ENCODE measurements at places on chromosomes 16 and 17.

DNA sequence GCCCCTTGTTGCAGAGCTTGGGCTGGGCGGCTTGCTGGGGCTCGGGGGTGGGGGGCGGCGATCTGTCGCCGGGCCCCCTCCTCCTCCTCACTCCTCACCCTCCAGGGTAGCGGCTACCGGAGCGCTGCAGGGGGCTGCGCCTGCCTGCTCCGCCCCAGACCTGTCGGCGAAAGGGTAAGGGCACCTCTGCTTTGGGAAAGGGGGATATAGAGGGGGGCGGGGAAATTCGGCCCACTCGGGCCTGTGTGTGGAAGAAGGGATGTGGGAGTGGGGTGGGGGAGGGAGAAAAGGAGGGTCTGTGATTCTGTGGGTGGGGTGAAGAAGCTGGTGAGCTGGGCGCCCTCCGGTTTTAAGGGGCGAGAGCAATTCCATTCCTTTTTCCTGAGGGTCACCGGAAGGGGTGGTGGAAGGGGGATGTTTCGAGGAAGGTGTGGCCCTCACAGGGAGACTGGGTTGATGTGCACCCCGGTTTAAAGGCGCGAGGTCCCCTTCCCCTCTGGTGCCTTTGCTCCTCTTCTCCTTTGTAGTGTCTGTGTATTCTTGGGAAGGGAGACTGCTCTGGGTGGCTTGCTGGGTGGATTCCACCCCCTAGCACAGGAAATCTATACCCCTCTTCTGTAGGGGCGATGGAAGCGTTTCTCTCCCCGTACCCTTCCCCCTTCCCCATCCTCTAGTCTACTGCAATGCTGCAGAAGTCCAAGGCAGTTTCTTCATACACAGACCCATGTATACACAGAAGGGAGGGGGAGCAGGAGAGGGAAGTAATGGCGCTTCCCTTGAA is 878 bp downstream of the TAOK1 start:
- DNase-seq = peak; percentile 71

- no peak for DNase-seq
Observed at GRCh38 chr17:65564793-65565192, 3.3 kb upstream of the AXIN2 start.

- no peak for DNase-seq
Observed at GRCh38 chr17:71883258-71883657, 237.6 kb upstream of the SOX9 start.

DNA sequence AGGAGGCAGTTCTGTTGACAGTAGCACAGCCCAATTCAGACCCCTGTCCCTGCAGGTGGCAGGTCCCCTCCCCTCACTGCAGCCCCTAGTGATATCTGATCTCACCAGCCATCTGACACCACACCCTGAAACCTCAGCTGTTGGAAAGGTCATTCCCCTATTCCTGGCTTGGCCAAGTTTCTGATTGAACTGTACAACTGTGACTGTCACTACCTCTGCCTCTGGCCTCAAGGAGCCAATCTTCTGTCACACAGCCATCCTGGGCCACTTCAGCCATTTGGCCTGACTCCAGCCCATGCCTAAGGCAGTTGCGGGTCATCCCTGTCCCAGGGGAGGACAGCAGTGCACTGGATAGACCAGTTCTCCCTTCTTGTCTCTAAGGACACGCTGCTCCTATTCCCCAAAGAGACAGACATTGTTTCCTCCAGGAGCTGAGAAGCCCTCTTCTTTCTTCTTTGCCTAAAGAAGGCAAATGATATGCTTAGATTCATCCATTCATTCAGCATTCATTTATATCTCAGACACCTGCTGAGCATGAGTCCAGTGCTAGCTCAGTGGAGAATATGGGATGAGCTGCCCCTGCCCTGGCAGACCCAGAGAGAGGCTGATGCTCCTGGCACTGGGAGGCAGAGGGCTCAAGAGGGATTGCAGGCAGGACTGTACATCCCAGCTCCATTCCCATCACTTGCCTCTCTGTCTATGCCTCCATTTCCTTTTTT is 4.6 kb upstream of the ALDOA start:
- no peak for DNase-seq

DNA sequence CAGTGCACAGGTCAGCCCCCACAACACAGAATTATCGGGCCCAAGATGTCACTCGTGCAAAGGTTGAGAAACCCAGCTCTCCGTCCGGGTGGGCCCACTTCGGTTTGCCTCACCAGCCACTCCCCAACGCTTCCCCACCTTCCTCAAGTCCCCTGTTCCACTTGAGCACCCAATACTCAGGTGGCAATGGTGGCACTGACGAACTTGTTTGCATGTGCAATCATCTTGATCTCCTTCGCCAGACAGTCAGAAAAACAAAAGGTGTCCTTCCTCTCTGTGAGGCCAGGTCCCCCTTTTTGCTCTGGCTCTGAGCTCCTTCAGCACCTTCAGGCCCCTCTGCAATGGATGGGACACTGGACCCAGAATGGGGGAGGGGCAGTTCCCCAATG is 3.7 kb downstream of the GGA2 start:
- no peak for DNase-seq

- DNase-seq = no peak
Observed at GRCh38 chr16:85635545-85636140, 22.5 kb downstream of the GSE1 start.

DNA sequence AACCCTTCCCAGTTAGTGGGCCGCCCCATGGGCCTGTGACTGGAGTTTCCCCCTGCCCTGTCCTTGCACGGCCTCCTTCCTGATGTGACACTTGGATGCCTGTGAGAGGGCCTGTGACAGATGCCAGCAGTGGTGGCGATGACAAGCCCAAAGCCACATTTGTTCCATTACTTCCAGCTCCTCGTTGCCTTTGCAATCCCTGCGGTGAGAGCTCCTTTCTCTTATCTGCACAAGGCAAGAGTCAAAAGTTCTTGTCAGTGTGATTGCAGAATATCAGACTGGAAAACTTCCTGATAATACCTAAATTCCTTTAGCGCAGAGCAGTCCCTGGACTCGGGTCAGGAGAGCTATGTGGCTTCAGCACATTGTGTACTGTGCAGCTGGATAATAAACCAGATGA is 54.4 kb upstream of the ARHGAP44 start:
- DNase-seq = no peak

- DNase-seq = no peak
Observed at GRCh38 chr17:21001111-21001812, 41.5 kb downstream of the USP22 start.

Data from hematopoietic multipotent progenitor cell treated with erythropoietin and hydrocortisone succinate and interleukin-3 and kit ligand, for 4 days (in vitro differentiated cells).